Retinal pigment epithelial cell (primary cell): ENCODE measurements at places on chromosomes 7 and 10.
A peak's percentile ranks its signal among the peaks of the same experiment; 100 is the strongest.

- DNase-seq: peak; percentile 48
These were observed 171.2 kb upstream of the COL1A2 start for GRCh38 chr7:94223375-94224084.

- no peak for DNase-seq
These were observed 439.6 kb downstream of the TNS3 start for GRCh38 chr7:47142169-47142866.

DNA sequence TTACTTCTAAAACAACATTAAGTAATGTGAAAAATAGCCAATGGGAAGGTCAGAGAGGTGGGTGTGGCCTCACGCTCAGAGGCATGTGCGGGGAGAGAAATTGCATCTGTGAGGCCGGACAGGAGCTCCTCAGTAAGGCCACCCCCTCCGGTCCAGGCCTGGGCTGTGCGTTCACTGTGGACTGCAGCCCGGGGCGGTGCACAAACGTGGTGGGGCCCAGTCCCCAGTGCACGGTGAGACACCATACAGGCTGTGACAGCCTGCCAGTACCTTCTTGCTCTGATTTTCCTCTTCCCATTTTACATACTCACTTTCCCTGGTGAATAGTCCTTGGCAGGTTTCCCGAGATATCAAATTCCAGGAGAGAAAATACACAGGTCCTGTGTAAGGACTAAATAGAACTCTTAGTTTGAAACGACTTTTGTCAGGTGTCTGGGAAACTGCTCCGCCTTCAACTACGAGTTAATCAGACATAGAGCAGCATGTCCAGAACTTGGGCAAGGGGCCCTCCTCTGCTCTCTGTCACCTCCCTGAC is 174.1 kb upstream of the MKI67 start:
- no peak for DNase-seq

DNA sequence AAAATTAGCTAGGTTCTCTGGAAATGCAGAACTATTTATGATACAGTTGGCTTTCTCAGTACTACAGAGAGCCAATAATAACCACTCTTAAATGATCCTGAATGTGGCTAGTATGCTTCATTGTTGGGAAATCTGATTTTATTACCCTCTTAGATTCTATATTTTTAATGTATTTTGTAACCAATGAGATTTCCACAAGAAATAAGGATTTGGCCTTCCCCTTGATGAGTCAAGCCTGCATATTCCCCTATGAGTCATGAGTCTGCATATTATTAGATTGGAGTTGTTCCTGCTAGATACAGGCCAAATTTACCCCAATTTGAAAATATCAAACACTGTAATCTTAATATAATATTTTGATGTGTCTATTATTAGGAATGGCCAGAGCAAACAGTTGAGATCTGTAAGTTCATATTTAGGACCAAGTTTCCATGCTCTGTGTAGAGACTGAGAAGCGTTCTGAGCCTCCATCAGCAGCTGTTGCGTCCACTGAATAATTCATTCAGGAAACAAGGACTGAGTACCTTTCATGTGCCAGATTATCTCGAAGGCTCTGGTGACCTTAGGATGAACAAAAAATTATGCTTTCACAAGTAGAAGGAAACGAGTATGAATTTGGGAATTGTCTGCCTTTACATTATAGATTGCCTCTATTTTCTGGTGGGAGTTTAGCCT is 793.4 kb downstream of the NRG3 start:
- DNase-seq: no peak

- no peak for DNase-seq
These were observed 2.7 kb upstream of the TPST1 start for GRCh38 chr7:66202441-66202840.

- peak; percentile 4 for DNase-seq
These were observed 81.7 kb downstream of the RNF32 start for GRCh38 chr7:156722043-156722826.

- DNase-seq: no peak
These were observed 263.1 kb upstream of the HGF start for GRCh38 chr7:82032901-82033300.

GRCh38 chr7:1725766-1726630 is 55.9 kb downstream of the ELFN1 start:
- DNase-seq: no peak

DNA sequence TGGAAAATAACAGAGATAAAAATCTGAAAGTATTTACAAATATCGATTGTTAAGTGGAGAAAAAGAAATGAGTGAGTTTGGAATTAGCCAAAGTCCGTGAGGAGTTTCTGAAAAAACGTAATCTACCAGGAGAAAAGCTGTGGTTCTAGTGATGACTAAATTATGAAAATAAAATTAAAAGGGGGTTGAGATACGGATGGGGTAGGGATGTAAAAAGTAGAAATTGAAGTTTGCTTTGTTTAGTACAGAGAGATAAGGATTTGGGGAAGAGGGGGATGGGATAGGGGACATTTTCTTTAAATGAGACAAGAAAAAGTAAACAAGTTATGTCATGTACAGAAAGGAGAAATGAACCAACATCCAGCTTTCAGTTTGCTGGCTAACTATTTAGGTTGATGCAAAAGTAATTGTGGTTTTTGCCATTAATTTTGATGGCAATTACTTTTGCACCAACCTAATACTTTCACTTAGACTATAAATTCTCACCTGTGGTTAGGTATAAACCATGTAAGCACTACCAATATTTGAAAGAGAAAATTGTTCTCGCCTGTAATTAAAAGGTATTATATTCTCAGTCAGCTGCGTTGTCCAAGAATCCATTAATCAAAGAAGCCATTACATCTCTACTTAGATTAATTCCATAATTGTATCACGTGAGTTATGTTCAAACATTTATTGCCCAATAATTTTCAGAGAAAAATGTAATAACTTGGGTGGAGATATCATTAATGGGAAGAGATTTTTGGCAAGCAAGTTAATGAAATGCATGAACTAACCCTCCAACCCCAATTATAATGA is 143.0 kb upstream of the NRP1 start:
- DNase-seq: no peak

DNA sequence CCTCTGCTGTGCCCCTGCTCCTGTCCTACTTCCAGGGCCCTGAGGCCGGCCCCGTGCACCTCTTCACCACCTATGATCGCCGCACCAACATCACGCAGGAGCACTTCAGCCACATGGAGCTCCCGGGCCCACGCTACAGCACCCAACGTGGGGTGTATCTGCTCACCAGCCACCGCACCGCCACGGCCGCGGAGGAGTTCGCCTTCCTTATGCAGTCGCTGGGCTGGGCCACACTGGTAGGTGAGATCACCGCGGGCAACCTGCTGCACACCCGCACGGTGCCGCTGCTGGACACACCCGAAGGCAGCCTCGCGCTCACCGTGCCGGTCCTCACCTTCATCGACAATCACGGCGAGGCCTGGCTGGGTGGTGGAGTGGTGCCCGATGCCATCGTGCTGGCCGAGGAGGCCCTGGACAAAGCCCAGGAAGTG is 1.8 kb downstream of the RBP3 start:
- DNase-seq: no peak

GRCh38 chr10:1278306-1278705 is 222.1 kb downstream of the WDR37 start:
- no peak for DNase-seq

DNA sequence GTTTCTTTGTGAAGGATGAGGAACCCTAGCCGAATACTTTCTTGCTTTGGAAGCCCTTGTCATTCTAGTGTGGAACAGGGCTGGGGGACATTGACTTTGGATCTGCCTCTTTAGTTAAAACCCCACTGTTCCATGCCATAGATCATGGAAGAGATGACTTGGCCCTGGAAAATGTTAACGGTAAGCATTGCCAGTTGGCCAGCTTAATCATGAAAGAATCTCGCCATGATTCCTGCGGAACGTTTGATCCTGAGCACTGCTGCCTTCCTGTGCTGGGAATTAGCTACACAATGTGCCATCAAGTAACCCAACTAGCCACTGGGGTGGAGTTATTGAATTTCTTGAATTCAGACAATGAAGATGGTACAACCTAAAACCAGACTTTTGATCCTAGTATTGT is 177.6 kb upstream of the FZD8 start:
- no peak for DNase-seq

DNA sequence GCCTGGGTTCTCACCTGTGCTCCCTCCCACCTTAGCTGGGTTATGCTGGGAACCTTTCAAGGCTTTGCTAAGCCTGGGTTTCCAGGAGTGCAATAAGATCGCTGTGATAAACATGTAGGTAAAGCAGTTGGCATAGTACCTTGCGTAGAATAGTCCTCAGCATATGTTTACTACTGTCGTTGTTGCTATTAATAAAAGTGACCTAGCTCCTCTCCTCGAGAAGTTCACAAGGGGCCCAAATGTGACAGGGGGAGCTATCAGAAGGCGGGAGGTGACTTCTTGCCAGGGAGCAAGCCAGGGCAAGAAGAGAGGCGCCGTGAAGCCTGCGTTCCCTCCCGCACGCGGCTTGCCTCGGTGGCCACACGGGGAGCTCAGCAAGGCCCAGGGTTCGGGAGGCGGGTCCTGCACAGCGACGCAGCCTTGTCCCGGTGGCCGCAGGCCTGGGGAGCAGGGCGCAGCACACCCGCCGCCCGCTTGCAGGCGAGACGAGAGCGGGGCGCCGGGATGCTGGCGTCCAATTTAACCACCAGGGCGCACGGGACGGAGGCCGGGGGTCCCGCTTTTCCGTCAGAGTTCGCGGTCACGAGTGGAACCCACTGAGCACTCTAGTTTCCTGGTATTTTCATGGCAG is 106.2 kb downstream of the SNX10 start:
- DNase-seq: no peak

- no peak for DNase-seq
These were observed 411.2 kb upstream of the KLF6 start for GRCh38 chr10:4196183-4196582.

DNA sequence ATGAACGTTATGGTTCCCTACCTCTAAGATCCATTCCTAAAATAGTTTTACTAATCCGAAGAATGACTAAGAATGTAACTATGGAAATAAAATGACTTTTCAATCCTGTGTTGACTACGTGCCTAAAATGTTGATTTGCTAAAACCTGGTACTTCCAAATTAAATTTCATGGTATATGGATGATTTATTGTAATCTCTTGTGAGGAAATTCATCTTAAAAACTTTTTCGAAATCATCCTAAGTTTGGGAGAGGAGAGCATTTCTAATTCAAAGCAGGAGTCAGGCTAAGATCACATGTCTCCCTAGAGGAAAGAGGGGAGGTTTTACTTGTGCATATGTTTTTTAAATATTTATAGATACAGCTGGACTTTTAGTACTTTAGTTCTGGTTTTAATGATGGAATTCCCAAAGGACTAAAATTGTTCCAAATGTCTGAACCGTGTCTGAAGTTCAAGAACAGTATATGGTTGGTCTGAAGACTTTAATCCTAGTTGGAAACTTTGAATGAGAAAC is 483.9 kb downstream of the AUTS2 start:
- DNase-seq: no peak

DNA sequence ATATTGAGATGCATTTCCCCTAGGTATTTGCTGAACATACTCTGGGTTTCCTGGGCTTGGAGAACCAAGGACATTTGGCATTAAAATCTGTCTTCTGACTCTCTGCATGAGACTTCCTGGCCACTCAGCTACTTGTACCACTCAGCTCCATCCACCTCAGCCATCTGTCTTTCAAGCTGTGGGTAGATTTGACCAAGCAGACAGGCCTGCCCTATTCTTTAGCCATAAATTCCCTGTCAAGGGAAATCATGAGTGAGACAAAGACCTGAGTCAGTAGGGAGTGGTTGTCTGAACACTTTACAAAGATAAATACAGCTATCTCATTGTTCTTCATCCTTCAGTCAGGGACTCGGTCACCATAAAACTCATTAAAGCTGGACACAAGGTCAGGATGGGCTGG is 399.1 kb downstream of the GPAM start:
- no peak for DNase-seq

- DNase-seq: no peak
These were observed 20.9 kb downstream of the CD36 start for GRCh38 chr7:80659120-80660055.

DNA sequence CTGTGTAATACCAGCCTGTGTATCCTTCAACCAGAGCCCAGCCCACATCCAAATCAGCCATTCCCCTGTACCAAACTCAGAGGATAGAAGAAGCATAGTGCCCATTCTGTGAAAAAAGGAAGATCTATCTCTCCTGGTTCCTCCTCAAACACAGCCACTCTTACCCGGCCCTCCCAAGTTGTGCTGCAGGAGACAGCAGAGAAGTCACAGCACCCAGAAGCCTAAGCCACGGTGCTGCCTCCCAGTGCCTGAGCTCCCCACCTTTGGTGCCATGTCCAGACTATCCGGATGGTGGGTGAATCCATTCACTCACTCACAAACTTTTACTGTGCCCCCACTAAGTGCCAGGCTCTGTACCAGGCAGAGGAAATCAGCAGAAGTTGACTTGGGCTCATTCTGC is 166.0 kb upstream of the ZMIZ1 start:
- no peak for DNase-seq

GRCh38 chr10:130036296-130037065 is 72.4 kb upstream of the EBF3 start:
- DNase-seq: no peak

GRCh38 chr10:84966708-84967441 is 638.5 kb downstream of the CCSER2 start:
- DNase-seq: no peak

DNA sequence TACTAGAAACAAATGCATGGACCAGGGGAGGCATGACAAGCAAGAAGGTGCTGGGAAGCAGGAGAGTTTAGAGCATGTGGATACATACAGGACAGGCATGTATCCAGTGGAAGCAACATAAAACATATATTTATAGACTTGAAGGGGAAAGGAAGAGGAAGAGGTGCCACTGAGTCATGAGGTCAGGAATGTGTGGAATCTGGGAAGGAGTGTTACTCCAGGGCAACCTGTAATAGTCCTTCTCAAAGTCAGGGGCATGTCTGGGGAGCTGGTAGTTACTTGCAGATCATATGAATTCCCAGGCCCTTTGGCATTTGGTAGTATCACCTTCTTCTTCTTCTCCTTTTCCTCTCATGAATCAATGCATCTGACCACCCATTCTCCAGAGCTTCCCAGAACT is 246.6 kb downstream of the XPNPEP1 start:
- no peak for DNase-seq

- DNase-seq: peak; percentile 54
These were observed 73.6 kb downstream of the OTUD1 start for GRCh38 chr10:23512355-23513058.

DNA sequence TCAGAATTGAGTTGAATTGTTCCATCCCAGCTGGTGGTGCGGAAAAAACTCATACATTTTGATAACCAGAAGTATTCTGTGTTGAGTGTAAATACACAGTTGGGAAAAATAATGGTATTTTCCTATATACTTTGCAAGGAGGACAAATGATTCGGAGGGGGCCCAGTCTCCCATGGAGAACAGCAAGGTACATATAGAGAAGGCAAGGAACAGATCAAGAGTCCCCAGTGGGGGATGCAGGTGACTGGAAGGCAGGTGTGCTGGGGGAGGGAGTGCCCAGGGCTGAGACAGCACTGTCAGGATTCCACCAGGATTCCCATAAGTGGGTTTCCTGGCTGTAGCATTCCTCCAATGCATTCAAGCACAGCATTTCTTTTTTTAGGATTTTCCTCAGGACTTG is 10.8 kb upstream of the ADCY1 start:
- no peak for DNase-seq

GRCh38 chr10:109275960-109276359 is 647.4 kb downstream of the XPNPEP1 start:
- DNase-seq: no peak
